ENCODE measurements at places on chromosomes 3 and 15. TPM values are rescaled to one million over a fixed set of nuclear protein-coding genes. Genes with fewer than 3 reads are reported as not detected.

DNA sequence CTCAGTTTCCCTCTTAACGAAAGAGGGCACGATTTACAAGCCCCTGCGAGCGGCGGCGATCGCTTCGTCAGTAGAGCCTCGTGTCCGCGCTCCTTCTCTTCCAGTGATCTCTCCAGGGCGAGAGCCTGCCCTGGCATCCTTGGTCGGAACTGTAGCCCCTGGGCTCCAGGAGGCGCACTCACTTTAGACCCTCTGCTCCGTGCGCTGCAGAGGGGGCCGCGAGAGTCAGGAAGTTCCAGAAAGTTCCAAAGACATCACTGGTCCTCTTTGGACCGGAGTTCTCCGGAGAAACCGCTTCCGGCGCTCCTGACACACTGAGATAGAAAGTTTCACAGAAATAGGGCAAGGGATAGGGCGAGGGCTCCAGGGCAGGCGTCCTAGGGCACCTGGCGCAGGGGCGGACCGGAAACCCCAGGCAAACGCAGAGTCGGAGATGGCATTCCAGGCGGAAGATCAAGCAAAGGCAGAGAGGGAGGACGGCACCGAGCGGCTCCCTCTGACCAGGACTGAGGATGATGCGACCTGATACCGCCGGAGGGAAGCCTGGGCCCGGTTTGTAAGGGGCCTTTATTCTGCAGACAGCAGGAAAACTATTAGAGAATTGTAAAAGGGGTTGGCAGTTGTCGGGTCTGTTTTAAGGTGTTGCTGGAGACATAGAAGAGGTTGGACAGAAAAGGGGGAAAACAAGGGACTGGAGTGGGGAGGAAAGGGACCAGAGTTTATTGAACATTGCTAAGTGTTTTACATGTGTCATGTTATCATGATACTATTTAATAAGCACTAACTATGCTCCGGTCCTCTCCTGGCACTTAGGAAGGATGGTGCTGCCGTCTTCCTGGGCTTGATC is 1.3 kb upstream of the CPEB1 start:
- H3K4me1 ChIP-seq: peaks cover 5% of the 10 kb centered on the region
- H3K27ac ChIP-seq: peak overlapping the region; percentile 8
- peak overlapping the region; percentile 65 for H3K4me3 ChIP-seq
- no peak for DNase-seq
- H3K27me3 ChIP-seq: peaks cover 7% of the 10 kb centered on the region

DNA sequence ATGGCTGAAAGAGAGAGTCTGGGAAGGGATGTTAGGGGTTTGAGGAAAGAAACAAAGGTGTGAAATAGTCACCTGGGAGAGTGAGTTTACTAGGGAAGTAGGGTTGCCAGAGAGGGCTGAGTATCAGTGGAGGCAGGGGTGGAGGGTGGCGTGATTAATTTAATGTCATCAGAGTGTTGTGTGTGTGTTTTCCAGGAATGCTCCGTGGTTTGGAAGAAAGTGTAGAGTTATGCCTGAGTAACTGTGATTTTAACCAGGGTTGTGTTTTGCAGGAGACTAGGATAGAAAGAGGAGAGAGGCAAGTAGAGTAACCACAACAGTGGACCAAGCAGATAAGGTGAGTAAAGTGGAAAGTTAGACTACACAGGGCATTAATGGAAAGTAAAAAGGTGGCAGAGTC is 27.2 kb downstream of the PLD1 start:
- DNase-seq: no peak
- H3K27me3 ChIP-seq: peaks cover 1% of the 10 kb centered on the region
- H3K4me1 ChIP-seq: peaks cover under 1% of the 10 kb centered on the region
- H3K27ac ChIP-seq: no peak overlapping the region

DUOX2 gene
- not detected for total RNA-seq

GRCh38 chr3:46516521-46516920 is 18.7 kb downstream of the RTP3 start:
- peaks cover 35% of the 10 kb centered on the region for H3K4me1 ChIP-seq
- peak overlapping the region; percentile 60 for H3K4me3 ChIP-seq
- peak overlapping the region; percentile 90 for H3K27ac ChIP-seq
- no peaks in the 10 kb centered on the region for H3K36me3 ChIP-seq
- H3K27me3 ChIP-seq: no peaks in the 10 kb centered on the region

DNA sequence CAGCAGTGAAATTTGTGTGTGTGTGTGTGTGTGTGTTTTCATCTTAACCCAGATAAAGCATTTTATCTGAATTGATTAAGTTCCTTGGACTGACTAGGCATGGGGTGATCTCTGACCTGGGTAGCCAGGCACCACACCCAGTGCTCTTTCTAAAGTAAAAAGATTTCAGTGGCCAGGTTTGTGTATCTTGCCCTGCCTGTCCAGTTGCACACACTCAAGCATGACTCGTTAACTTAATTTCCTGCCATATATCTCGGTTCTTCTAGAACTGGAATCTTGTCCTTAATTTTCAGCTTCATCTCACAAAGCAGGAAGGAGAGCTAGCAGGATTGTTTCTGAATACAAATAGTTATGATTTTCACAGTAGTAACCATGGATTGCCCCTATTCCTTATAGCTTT is 17.0 kb downstream of the TM4SF18 start:
- peaks cover 44% of the 10 kb centered on the region for H3K4me1 ChIP-seq
- peaks cover 3% of the 10 kb centered on the region for H3K36me3 ChIP-seq

Data from HFFc6 (cell line).